ENCODE measurements at places on chromosomes 4 and X.

DNA sequence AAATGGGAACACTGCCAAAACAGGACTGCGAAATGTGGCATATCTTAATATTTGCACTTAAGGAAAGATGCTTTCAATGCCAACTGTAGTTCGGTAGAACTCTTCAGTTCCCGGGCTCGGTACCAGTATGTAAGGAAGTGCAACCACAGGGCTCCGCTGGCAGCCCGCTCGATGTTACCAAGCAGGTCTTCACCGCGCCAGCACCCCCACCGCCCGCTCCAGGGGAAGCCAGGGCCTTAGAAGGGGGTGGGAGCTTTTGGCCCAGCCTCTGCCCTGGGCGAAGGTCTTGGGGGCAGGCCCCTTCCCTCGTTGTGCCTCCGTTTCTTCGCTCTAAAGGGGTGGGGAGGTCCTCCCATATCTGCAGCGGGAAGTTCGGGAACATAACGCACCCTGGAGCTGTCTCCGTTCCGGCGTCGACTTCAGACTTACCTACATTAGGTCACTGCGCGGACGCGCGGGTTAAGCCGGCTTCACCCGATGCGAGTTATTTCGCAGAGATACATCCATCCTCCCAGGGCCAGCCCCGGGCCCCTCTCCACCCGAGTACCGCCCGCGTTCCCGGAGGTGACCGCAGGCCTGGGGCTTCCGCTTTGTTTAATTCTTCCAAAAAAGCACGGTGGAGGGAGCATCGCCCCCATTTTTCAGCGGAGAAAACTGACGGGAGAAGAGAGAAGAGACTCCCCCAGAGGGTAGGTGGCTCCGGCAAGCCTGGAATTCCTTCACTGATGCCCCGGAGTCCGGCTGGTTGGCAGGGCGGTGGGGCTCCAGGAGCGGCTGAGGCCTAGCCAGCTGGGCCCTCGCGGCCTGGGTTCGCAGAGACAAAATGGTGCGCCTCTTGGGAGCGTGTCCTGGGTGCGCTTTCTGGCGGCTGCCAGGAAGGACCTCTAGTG, 1.0 kb upstream of the HMX1 start:
- H3K27ac ChIP-seq, result no peak overlapping the region
- no peaks in the 10 kb centered on the region for H3K36me3 ChIP-seq
- no peak for DNase-seq
- H3K4me1 ChIP-seq, result no peaks in the 10 kb centered on the region
- H3K4me3 ChIP-seq, result no peak overlapping the region
- peaks cover 7% of the 10 kb centered on the region for H3K27me3 ChIP-seq

DNA sequence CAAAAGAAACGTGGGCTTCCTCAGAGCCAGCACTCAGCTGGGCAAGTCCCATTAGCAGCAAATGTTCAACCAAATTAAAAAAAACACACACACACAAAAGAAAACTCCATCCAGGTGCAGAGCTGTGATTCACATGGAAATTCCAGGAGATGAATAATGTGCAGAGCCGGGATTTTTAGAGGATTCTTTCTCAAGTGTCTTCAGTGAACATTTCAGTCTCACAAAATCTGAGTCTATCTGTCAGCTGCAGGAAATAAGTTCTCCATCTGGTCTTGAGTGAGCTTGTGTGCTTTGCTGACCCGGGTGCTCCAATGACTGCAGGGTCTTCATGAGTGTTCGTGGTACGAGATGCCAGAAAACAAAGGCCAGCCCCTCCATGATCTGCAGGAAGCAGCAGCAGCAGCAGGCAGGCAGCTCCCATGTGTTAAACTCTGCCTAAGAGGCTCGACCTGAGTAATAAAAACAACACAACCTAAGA, 44.3 kb downstream of the RASGEF1B start:
- H3K4me1 ChIP-seq, result no peaks in the 10 kb centered on the region
- no peak for DNase-seq
- no peaks in the 10 kb centered on the region for H3K27me3 ChIP-seq
- no peaks in the 10 kb centered on the region for H3K36me3 ChIP-seq

DNA sequence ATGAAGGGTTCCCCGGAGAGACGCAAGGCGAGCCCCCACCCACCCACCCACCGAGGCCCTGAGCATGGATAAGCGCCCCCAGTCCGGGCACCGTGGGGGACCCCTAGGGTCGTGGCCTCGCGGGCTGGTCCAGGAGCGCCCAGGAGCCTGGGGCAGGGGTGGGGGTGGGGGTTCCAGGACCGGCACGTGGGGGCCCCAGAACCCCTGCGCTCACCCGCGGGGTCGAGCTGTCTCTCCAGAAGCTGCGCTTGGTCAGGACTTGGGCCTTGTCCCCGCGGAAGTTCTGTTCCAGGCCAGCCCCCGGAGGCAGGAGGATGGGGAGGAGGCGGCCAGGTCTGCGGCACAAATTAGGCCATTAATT, 11.2 kb upstream of the SHOX start:
- H3K36me3 ChIP-seq, result no peaks in the 10 kb centered on the region
- DNase-seq, result no peak
- no peaks in the 10 kb centered on the region for H3K4me1 ChIP-seq
- no peak overlapping the region for H3K27ac ChIP-seq
- peaks cover 23% of the 10 kb centered on the region for H3K27me3 ChIP-seq

- no peaks in the 10 kb centered on the region for H3K4me1 ChIP-seq
- H3K36me3 ChIP-seq, result no peaks in the 10 kb centered on the region
- no peaks in the 10 kb centered on the region for H3K27me3 ChIP-seq
- no peak overlapping the region for H3K4me3 ChIP-seq
- DNase-seq, result no peak
Measured at GRCh38 chrX:54710920-54711319, 87.1 kb downstream of the ITIH6 start.

- no peaks in the 10 kb centered on the region for H3K27me3 ChIP-seq
- H3K27ac ChIP-seq, result no peak overlapping the region
- no peaks in the 10 kb centered on the region for H3K36me3 ChIP-seq
- H3K4me1 ChIP-seq, result no peaks in the 10 kb centered on the region
- no peak for DNase-seq
Measured at GRCh38 chr4:184248216-184248615, 30.5 kb upstream of the ENPP6 start.

DNA sequence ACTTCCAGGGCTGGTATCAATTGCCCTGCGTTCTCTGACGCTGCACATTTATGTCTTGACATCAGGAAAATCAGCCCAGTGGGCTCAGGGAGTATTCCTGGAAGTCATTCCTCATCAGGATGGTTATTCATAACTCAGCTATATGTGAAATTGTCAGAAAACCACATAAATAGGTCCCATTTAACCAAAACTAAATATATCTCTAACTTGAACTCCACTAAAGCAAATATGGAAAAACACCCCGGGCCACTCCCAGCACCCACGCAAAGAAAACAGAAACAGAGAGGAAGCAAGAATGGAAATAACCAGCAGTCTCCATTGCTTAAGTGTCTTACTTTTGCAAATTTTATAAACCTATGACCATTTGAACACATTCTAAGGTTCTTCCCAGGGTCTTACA, 112.0 kb downstream of the IRF2 start:
- H3K27me3 ChIP-seq, result no peaks in the 10 kb centered on the region
- H3K4me1 ChIP-seq, result no peaks in the 10 kb centered on the region
- no peak overlapping the region for H3K4me3 ChIP-seq
- no peak overlapping the region for H3K27ac ChIP-seq
- DNase-seq, result no peak

DNA sequence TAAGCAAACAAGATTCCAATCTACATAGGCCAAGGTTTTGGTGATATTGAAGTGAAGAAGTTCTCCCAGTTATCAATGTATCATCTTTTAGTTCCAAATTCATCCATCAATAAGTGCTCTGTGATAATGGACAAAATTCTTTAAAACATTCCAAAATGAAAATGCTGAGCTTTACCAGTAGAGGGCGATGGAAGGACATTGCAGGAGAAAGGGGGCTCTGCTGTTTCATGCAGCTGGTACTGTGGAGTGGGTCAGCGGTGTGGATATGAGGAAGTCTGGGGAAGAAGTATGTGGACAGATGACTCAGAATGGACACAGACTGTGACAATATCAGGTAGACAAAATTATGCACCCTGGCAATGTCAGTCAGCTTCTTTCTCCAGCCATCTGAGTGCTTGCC, 46.6 kb upstream of the HS6ST2 start:
- no peak overlapping the region for H3K27ac ChIP-seq
- H3K36me3 ChIP-seq, result no peaks in the 10 kb centered on the region
- peaks cover 5% of the 10 kb centered on the region for H3K27me3 ChIP-seq
- H3K4me3 ChIP-seq, result no peak overlapping the region
- DNase-seq, result no peak

DNA sequence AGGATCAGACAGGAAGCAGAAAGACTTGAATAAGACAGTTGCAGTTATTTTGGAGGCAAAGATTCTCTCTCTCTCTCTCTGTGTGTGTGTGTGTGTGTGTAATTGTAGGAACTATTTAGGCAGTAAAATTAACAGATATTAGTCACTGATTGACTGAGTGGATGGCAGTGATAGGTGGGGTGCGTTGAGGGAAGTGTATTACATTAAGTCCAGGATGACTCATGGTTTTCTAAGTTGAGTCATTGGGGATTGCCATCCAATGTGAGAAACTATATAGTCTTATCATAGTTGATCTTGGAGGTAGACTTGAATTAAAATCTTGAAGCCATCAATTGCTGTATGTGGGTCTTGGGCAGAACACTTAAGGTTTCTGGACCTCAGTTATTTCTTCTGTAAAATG, 75.4 kb downstream of the AR start:
- no peak overlapping the region for H3K4me3 ChIP-seq
- DNase-seq, result no peak
- H3K27ac ChIP-seq, result no peak overlapping the region

GRCh38 chr4:57344296-57344695, 234.1 kb upstream of the IGFBP7 start:
- no peak overlapping the region for H3K4me3 ChIP-seq
- no peaks in the 10 kb centered on the region for H3K4me1 ChIP-seq
- no peaks in the 10 kb centered on the region for H3K27me3 ChIP-seq

DNA sequence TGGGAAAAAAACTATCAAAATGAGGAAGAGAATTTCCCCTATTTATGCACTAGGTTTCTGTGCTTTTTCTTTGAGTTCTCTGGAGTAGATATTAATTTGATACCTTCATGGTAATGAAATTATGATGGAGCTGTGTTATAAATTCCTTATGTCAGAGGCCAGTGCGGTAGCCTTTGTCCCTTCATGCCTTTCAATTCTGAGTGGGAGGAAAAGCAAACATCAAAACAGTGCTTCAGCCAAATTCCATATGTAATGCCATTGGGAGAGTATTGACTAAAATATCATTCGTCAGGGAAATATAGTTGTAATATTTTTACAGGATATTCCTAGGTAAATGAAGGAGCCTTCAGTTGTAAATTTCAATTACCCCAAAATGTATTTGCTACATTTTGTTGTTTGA, 17.5 kb upstream of the RGN start:
- peaks cover 3% of the 10 kb centered on the region for H3K36me3 ChIP-seq
- no peak for DNase-seq
- H3K27ac ChIP-seq, result no peak overlapping the region
- H3K27me3 ChIP-seq, result no peaks in the 10 kb centered on the region
- no peaks in the 10 kb centered on the region for H3K4me1 ChIP-seq

GRCh38 chrX:27519226-27519625, 56.1 kb upstream of the PPP4R3C start:
- no peaks in the 10 kb centered on the region for H3K27me3 ChIP-seq
- H3K27ac ChIP-seq, result no peak overlapping the region
- H3K36me3 ChIP-seq, result no peaks in the 10 kb centered on the region
- no peak overlapping the region for H3K4me3 ChIP-seq
- no peaks in the 10 kb centered on the region for H3K4me1 ChIP-seq

DNA sequence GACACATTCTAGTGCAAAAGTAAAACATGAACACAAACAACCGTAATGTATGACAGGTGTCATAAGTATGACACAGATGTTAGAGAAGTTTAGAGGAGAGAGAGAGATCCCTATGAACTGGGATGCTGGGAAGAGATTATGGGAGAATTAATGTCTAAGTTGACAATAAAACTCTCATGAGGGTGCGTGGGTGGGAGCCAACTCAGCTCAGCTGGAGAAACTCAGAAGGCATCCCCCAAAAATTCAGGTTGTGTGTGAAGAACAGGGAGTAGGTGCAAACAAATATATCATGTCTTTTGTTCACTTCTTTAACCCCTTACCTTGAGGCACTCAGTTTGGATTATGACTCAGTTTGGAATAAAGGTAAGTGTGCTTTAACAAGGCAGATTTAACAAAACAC, 484.1 kb downstream of the INPP4B start:
- H3K36me3 ChIP-seq, result no peaks in the 10 kb centered on the region
- no peak overlapping the region for H3K27ac ChIP-seq
- no peaks in the 10 kb centered on the region for H3K4me1 ChIP-seq
- no peaks in the 10 kb centered on the region for H3K27me3 ChIP-seq
- no peak overlapping the region for H3K4me3 ChIP-seq
- DNase-seq, result no peak

GRCh38 chr4:40877081-40877480, 127.3 kb downstream of the NSUN7 start:
- peaks cover 23% of the 10 kb centered on the region for H3K4me1 ChIP-seq
- no peaks in the 10 kb centered on the region for H3K27me3 ChIP-seq
- no peak for DNase-seq
- no peak overlapping the region for H3K4me3 ChIP-seq
- no peaks in the 10 kb centered on the region for H3K36me3 ChIP-seq

GRCh38 chr4:97653701-97654100, 489.6 kb downstream of the STPG2 start:
- no peaks in the 10 kb centered on the region for H3K4me1 ChIP-seq
- no peak overlapping the region for H3K4me3 ChIP-seq
- no peaks in the 10 kb centered on the region for H3K36me3 ChIP-seq
- H3K27ac ChIP-seq, result no peak overlapping the region
- no peaks in the 10 kb centered on the region for H3K27me3 ChIP-seq

DNA sequence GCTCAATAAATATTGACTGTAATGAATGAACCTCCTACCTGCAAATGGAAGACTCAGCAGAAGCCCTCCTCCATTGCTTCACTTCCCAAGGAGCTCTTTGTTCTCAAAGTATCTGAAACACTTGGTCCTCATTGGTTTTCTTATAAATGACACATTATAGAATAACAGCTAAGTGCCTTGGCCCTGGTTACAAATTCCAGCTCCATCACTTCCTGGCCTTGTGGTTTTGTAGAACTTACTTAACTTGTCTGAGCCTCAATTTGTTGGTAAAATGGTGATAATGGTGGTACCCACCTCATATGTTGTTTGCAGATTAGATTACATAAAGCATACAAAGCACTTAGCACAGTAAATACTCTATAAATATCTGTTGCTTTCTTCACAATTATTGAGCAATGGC, 25.2 kb upstream of the SMIM20 start:
- no peaks in the 10 kb centered on the region for H3K36me3 ChIP-seq
- no peak overlapping the region for H3K27ac ChIP-seq
- no peaks in the 10 kb centered on the region for H3K4me1 ChIP-seq
- no peak overlapping the region for H3K4me3 ChIP-seq
- DNase-seq, result no peak

DNA sequence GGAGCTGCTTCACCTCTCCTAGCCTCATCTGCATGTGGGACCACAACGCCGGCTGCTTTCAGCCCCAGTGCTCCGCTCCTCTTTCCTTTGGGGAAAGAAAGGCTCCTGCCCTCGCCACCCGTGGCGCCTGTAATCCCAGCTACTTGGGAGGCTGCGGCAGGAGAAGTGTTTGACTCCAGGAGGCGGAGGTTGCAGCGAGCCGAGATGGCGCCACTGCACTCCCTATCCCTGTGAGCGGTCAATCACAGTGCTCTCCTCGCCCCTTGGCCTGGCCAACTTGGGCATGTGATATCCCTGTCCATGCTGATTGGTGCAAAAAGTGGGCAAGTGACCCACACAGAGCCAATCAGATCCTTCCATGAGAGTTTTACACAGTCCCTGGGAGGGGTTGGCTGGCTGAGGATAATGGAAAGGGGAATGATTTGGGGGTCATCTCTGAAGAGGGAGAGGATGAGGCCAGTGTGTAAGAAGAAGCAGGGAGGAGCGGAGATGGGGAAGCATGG, 56.2 kb downstream of the WFS1 start:
- no peak for DNase-seq
- H3K27ac ChIP-seq, result no peak overlapping the region
- H3K36me3 ChIP-seq, result no peaks in the 10 kb centered on the region
- H3K27me3 ChIP-seq, result no peaks in the 10 kb centered on the region

All from pancreas (tissue), 10 donors.